A549 treated with CpdA at 1 μM for 4 hours (cell line): ENCODE measurements at places on chromosomes 11 and 22. TPM values are rescaled to one million over a fixed set of nuclear protein-coding genes. Genes with fewer than 3 reads are reported as not detected.

The ABCG4 gene
- total RNA-seq = 0.15 to 0.87 TPM (median 0.30 TPM) in 5 replicates

The KRTAP5-11 gene
- total RNA-seq = not detected in 5 replicates

The SLC22A9 gene
- total RNA-seq = not detected in 5 replicates

The TRIM68 gene
- 8.0 to 10.8 TPM (median 9.3 TPM) in 5 replicates for total RNA-seq
